G401 (cell line): ENCODE measurements at places on chromosomes 6 and 20. TPM values are rescaled to one million over a fixed set of nuclear protein-coding genes. Genes with fewer than 3 reads are reported as not detected.

The RBM38 gene
- total RNA-seq, result 74.9 and 101 TPM in 2 replicates

The ARMC2 gene
- 0.54 and 2.5 TPM in 2 replicates for total RNA-seq

The SRMS gene
- total RNA-seq, result not detected in 2 replicates

The ZNF391 gene
- 13.4 and 17.0 TPM in 2 replicates for total RNA-seq

The BMP6 gene
- total RNA-seq, result 5.5 and 13.4 TPM in 2 replicates

The TINAG gene
- total RNA-seq, result not detected in 2 replicates

The LTA gene
- total RNA-seq, result not detected in 2 replicates

The TNFRSF6B gene
- not detected in 2 replicates for total RNA-seq

The FNDC11 gene
- 0.86 and 1.4 TPM in 2 replicates for total RNA-seq

The RSPO4 gene
- total RNA-seq, result not detected in 2 replicates

The TRIM40 gene
- total RNA-seq, result not detected in 2 replicates

The RAB32 gene
- total RNA-seq, result 112 and 197 TPM in 2 replicates

The RAB44 gene
- 0.06 TPM in 1 of 2 replicates, not detected in the other for total RNA-seq

The GRIK2 gene
- total RNA-seq, result not detected in 2 replicates

The SLC26A8 gene
- total RNA-seq, result not detected in 2 replicates

The OTOR gene
- total RNA-seq, result not detected in 2 replicates

The PKHD1 gene
- total RNA-seq, result not detected in 2 replicates

The MMS22L gene
- 14.8 and 31.2 TPM in 2 replicates for total RNA-seq

The GCNT2 gene
- 28.4 and 28.7 TPM in 2 replicates for total RNA-seq

The PPP1R14C gene
- total RNA-seq, result not detected in 2 replicates

The TGIF2 gene
- 17.0 and 17.2 TPM in 2 replicates for total RNA-seq

The PRKN gene
- 0.18 and 1.1 TPM in 2 replicates for total RNA-seq

The ZSWIM3 gene
- 2.9 and 4.9 TPM in 2 replicates for total RNA-seq

The MYMX gene
- 0.43 and 8.3 TPM in 2 replicates for total RNA-seq

The PRR18 gene
- not detected in 2 replicates for total RNA-seq

The BTN2A1 gene
- total RNA-seq, result 5.0 and 5.8 TPM in 2 replicates

The RRAGD gene
- 11.3 and 18.4 TPM in 2 replicates for total RNA-seq

The SLC52A3 gene
- 0.06 TPM in 1 of 2 replicates, not detected in the other for total RNA-seq

The CNKSR3 gene
- total RNA-seq, result 1.5 and 2.2 TPM in 2 replicates

The TMEM244 gene
- not detected in 2 replicates for total RNA-seq

The ENPP1 gene
- not detected in 2 replicates for total RNA-seq

The ATAT1 gene
- total RNA-seq, result 0.68 and 1.7 TPM in 2 replicates

The HLA-DOB gene
- total RNA-seq, result not detected in 2 replicates

The EPHA7 gene
- total RNA-seq, result 0.98 and 1.5 TPM in 2 replicates

The TRDN gene
- not detected in 2 replicates for total RNA-seq
